ENCODE measurements at places on chromosomes 3 and 15.

GRCh38 chr3:153285982-153286381 is 124.0 kb downstream of the RAP2B start:
- DNase-seq, result no peak

GRCh38 chr3:177050501-177051237 is 146.6 kb downstream of the TBL1XR1 start:
- DNase-seq, result peak; percentile 64

GRCh38 chr15:75198560-75199356 is 2.9 kb upstream of the C15orf39 start:
- peak; percentile 30 for DNase-seq

DNA sequence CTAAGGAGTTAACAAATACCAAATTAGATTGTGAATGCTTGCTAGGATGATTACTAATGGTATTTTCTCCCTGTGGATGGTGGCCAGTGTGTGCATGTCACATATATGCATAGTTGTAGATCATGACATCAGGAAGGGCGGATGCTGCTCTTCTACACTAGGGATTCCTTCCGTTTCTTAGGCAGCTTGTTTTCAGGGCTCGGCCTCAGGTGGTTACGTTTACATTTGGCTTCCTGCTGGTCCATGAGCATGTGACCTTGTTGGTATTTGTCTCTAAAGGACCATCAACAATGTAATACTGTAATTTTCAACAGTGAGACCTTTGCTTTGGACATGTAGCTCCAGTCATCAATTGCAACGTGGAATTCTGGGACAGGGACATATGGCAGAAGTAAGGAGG is 221.4 kb downstream of the NR1D2 start:
- DNase-seq, result no peak

DNA sequence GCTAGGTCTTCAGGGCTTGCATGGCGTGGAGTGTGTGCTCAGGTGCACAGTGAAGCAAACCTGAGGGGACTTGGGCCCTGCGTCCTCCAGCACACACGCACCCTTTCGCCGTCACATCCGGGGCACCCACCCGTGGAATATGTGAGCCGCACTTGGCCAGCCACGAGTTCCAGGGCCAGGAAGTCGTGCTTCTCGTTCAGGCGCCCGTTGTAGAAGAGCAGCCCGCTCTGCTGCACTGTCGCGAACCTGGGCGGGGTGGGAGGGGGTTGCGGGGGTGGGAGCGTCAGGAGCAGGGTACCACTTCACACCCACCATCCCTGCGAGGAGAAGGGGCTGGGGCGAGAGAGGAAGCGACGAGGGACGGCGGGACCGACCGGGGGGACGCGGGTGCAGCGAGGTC is 7.1 kb downstream of the CELSR3 start:
- peak; percentile 30 for DNase-seq

DNA sequence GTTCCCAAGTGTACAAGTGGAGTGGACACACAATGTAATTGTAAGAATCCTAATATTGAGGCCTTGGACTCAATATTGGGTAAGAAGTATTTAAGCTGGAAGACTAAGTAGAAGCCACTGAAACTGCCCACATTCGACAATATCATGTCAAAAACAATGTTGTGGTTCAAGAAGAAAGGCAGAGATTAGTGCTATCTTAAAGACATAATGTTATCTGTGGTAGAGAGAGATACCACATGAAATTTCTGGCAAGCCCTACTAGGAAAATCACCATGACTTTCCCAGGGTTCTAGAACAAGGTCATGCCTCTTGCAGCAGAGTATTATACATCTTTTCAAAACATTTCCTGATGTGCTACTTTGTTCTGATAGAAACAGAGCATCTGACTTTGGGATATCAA is 192.6 kb downstream of the RAP2B start:
- DNase-seq, result no peak

DNA sequence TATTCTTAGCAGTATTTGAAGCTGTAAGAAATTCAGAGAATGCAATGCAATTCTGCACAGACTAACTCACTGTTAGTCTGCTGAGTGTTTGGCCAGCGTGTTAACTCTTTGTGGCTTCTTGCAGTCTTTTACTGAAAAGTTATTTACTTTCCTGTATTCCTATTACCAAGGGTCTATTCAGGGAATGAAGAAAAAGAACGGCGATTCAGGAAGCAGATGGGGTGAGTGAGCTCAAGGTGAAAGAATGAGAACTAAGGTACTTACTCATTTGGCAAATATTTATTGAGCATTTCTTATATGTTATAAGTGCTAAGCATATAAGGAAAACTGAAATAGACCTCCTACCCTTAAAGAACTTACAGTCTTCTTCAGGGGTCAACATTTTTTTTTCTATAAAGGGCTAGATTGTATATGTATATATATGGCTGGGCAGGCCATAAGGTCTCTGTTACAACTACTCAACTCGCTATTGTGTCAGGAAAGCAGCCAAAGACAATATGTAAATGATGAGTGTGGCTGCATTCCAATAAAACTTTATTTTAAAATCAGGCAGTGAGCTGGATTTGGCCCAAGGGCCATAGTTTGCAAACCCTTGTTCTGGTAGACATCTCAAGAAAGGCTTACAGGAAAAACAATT is 271.9 kb upstream of the GADL1 start:
- no peak for DNase-seq

- DNase-seq, result no peak
These were observed 94.7 kb downstream of the PLXNA1 start for GRCh38 chr3:127077505-127078064.

DNA sequence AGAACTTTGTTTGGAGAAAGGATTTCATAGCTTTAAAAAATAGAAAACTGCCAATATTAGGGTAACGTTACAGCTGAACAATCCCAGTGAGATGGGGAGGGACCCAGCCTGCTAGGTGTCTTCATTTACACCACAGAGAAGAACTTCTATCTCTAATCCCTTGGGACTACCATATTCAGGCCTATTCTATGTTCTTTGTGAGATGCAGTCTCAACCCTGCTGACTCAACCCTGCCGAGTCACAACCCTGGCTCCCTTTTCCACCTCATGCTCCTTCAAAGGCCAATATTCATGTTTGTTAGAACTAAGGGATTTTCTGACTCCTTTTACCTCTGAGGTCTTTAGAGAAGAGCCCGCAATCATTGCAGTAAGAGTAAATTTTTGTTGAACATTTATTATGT is 350.5 kb downstream of the EPHB1 start:
- DNase-seq, result no peak

DNA sequence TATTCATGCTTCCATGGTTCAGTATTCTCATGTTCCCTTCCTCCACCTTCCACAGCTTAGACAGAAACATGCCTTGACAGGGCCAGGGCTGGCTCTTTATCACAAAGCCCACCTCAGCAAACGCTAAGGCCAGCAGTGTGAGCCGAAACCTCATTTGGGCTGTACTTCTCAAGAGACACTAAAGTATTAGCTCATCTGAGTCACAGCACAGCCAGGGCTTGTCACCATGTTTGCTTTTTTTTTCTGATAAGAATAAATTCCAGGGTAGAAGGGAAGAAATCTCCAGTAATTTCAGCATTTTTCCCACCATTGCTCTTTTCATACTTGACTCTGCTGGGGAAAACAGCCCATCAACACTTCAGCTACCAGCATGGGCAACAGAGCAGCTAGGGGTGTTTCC is 95.4 kb downstream of the MYLK start:
- DNase-seq, result no peak

GRCh38 chr3:136664771-136665170 is 87.4 kb downstream of the STAG1 start:
- DNase-seq, result no peak

DNA sequence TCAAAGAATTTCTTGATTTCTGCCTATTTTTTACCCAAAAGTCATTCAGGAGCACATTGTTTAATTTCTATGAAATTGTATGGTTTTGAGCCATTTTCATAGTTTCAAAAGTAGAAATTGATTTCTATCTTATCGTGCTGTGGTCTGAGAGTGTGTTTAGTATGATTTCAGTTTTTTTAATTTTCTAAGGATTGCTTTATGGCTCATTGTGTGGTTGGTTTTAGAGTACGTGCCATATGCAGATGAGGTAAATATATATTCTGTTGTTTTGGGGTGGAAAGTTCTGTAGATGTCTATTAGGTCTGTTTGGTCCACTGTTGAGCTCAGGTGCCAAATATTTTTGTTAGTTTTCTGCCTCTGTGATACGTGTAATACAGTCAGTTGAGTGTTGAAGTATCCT is 487.1 kb upstream of the CBLB start:
- no peak for DNase-seq

DNA sequence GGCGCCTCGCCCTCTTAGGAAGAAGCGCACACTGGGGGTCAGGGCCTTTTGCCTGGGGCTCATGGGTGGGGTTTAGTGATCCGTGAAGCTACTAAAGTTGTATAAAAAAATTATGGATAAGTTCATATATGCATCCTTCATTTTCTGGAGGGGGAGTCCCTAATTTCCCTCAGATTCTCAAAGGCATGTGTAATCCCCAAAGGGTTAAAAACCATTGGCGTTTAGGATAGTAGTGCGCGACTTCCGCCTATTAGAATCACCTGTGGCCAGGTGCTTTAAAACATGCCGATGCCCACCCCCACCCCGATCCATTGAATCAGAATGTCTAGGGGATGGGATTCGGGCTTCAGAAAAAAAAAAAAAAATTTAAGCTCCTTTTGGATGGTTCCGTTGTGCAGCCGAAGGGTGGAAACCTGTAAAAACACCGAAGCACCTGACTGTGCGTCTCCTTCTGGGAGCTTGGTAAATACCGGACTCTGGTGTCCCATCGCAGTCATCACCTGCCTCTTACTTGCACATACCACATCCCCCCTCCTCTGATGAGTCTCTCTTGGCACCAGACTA is 570 bp downstream of the APH1B start:
- DNase-seq, result no peak

- DNase-seq, result no peak
These were observed 58.4 kb downstream of the RPLP1 start for GRCh38 chr15:69511015-69511414.

DNA sequence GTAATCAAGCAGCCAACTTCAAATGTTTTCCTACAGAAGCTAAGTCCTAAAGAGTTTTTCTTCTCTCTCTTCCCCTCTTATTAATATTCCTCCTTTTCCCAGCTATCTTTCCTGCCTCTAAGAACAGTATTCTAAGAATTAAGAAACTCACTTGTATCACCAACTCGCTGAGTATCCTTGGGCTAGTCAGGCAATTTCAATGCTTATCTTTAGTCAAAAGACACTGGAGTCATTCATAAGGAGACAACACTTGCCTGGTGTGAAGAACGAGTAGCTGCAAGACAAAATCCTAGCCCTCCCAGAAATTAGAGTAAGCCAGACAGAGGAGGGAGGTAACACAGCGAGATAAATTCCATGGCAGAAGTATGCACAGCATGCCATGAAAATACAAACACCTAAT is 10.7 kb downstream of the VGLL4 start:
- no peak for DNase-seq

GRCh38 chr3:68699541-68699940 is 232.8 kb downstream of the TAFA4 start:
- no peak for DNase-seq

GRCh38 chr15:72992841-72993252 is 59.4 kb upstream of the NEO1 start:
- DNase-seq, result no peak

- DNase-seq, result no peak
These were observed 258.9 kb downstream of the PDZRN3 start for GRCh38 chr3:73365756-73366397.

GRCh38 chr15:78840661-78841375 is 29.6 kb upstream of the ADAMTS7 start:
- DNase-seq, result no peak

Measured in CD4-positive, alpha-beta T cell treated with Interleukin-15 for 4 hours (primary cell).